ENCODE measurements at places on chromosomes 1 and 21.

DNA sequence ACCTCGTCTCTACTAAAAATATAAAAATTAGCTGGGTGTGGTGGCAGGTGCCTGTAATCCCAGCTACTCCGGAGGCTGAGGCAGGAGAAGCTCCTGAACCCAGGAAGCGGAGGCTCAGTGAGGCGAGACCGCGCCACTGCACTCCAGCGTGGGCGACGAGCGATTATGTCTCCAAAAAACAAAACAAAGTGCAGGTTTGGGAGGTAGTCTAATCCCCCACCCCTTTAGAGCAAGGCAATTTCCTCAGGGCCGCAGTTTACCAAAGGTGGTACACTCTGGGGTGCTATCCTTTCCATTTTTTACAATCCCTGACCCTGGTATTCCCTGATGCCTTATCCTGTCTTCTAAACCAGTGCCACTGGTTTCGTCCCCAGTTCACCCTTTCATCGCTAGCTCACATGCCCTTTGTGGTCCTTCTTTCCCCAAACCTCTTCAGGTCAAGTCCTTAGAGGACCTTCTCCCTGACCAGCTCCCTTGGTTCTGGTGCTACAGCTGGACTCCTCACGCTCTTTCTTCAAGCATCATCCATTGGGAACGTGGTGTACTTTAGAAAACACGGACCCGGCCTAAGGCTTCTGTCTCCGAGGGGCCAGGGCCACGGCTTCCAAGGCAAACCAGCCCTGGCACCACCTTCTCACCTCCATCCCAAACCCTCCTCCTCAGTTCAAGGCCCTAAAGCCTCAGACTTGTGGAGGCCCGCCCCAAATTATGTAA lies 873 bp downstream of the IFT25 start:
- no peak for DNase-seq

DNA sequence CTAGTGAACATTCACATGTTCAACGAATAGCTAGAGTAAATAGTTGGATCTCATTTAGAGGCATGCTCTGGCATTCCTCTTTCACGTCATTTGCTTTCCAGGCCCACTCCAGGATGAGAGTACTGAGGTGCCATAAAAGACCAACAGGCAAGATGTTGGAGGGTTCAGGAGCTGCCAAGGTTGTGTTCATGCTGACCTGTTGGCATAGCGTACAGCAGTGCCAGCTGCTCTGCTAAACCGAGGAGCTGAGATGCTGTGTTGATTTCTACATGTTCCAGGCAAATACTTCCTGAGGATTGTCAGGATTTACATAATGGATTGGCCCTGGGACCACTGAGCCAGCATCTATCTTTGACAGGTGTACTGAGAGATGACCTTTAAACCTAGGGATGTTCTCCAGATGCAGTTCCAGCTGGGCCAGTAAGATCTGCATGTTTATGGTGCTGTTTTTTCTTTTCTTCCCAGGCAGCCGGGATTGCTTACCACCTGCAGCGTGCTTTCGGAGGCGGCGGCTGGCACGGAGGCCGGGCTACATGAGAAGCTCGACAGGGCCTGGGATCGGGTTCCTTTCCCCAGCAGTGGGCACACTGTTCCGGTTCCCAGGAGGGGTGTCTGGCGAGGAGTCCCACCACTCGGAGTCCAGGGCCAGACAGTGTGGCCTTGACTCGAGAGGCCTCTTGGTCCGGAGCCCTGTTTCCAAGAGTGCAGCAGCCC lies 66.9 kb downstream of the DISC1 start:
- DNase-seq = no peak

- no peak for DNase-seq
These were observed 46.0 kb downstream of the HSPG2 start for GRCh38 chr1:21891081-21891480.

GRCh38 chr1:204961765-204962419 lies 81.1 kb upstream of the CNTN2 start:
- DNase-seq = no peak

- DNase-seq = peak; percentile 19
These were observed 9.6 kb downstream of the DUSP23 start for GRCh38 chr1:159790237-159790917.

DNA sequence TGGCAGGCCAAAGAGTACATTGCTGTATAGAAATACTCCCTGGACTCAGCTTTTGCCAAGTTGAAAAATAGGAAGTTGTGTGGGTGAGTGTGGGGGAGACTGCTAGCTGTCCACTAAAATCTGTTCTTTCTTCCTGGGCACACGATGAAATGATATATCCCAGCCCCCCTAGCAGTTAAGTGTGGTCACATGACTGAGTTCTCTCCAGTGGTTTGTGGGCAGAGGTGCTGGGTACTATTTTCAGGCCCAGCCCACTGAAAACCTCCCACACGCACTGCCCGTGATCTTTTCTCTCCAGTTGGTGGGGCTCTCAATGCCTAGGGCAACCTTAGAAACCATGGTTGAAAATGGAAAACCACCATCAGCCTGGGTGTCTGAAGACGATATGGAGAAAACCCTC lies 119.7 kb upstream of the LMO4 start:
- no peak for DNase-seq
